ENCODE measurements at places on chromosomes 3 and 15. TPM values are rescaled to one million over a fixed set of nuclear protein-coding genes. Genes with fewer than 3 reads are reported as not detected.

GRCh38 chr3:123605789-123606234, 21.0 kb upstream of the HACD2 start:
- no peak for DNase-seq

NDUFAF3 gene
- total RNA-seq = 165 TPM

DNA sequence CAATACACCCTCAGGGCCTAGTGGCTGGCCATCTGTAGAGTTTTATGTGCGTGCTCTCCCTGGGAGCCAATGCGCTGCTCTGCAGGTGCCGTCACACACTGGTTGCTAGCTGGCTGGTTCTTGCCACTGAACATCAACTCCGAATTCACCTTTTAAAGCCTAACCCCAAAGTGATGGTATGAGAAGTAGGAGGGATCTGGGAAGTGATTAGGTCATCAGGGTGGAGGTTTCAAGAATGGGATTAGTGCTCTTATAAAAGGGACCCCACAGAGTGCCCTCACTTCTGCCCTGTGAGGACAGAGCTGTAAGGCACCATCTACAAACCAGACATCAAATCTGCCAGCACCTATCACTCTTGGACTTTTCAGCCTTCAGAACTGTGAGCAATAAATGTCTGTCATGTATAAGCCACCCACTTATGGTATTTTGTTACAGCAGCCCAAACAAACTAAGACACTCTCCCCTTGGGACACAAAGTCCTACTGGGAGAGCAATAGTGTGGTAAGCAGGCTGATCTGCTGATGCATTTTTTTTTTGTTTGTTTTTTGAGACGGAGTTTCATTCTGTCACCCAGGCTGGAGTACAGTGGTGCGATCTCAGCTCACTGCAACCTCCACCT, 20.3 kb downstream of the RGMA start:
- no peak for DNase-seq

EPM2AIP1 gene
- total RNA-seq = 17.9 TPM

SOX2 gene
- 0.32 TPM for total RNA-seq

- no peak for DNase-seq
These were observed 231.3 kb upstream of the KCNMB2 start for GRCh38 chr3:178304758-178305467.

DNA sequence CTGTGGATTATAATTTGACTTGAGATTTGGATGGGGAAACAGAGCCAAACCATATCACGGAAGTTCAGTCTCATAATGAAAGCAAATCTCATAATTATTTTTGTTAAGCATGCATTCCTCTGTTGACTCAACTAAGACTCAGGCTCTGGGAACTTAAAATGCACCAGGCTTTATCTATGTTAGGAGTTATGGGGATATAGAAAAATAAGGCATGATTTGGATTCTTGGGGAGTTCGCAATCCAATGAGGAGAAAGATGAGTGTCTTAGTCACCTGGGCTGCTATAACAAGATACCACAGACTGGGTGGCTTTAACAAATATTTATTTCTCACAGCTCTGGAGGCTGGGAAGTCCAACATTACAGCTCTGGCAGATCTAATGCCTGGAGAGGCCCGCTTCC, 89.4 kb upstream of the TJP1 start:
- DNase-seq = no peak

DNA sequence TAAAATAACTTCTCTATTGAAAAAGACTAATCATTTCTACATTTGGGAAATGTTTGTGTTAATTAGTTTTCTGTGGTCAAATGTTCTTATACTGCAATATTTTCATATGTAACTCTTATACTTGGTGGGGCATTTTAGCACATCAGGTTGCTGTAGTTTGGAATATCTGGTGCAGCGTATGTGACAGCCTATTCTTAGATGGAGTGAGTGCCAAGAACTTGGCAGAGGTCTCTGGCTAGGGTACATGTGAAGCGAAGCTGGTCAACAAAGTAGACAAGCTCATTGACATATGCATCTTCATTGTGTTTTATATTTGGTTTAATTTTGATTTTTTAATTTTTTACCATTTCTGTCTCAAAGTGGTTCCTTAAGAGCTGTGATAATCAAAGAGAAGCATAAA, 53.2 kb downstream of the CHAC1 start:
- DNase-seq = no peak

RBMS3 gene
- 25.3 TPM for total RNA-seq

RTP1 gene
- total RNA-seq = not detected

CDCP1 gene
- total RNA-seq = 0.38 TPM

DGKG gene
- 30.8 TPM for total RNA-seq

TF gene
- total RNA-seq = 5.6 TPM

DNA sequence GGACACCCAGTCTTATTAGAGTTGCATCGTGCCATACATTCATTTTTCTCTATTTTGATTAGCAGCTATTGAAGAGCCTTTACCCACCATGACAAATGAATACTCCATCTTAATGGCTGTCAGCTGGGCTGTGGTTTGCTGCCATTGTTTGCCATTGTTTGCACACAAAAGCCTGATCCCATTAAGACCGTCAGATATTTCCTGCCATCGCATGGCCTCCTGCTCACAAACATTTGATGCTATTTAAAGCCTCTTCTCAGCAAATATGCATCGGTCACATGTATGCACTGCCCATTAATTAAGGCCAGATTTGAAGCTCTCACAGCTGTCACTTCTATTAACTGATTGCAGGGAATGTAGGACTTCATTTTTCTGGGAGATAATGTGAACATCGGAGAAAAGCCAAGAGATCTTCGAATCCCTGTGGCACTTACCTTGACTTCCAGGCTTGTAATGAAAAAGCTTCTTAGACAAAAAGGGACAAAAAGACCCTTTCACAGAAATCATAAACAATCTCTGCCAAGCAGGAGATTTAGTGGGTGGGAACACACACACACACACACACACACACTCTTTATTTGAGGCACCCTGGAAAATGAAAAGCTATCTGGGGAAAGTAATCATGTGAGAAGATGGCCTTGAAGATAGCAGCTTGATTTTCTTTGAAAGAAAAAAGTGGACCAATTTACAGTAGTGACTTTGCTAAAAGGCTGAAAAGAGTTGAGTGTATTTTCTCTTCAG, 175.4 kb upstream of the NR2E3 start:
- no peak for DNase-seq

PCLAF gene
- total RNA-seq = 0.59 TPM

GRCh38 chr15:96457841-96458240, 127.3 kb downstream of the NR2F2 start:
- no peak for DNase-seq

DNA sequence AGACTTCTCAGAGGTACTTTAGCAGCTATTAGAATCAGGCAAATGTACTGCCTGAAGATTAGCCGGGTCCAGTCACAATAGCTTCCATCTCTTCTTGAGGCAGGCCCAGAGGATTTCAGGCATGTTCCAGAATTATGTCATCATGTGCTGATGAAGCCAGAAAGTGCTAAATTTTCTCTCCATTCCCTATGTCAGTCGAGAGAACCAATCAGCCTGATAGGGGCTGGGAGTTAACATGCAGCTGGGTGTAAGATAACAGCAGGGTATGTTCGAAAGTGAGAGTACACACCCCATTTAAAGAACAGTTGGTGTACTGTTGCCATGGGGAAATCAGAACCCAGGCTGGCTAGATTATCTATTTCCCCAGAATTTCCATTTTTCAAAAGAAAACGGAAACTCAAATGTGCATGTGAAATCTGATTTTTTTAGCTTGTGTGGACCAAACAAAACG, 48.7 kb downstream of the MYH15 start:
- no peak for DNase-seq

- no peak for DNase-seq
These were observed 1.8 kb downstream of the RBMS3 start for GRCh38 chr3:29282427-29283230.

DNA sequence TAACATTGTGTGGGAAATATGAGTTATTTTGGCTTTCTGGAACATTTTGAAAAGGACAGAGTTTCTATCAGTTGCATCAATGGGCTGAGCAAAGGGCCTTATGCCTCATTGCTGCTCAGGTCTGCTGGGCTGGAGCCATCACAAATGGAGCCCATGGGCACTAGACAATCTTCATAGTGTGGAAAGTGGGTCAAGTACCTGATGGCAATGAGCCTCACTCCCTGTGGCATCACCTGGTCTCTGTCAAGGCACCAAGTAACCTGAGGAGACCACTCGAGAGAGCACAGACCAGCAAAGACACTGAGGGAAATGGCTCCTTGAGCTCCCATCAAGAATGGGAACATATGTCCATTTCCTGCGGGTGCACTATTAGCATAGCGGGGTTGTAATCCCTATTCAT, 96.7 kb upstream of the PPP2R3A start:
- no peak for DNase-seq

DNA sequence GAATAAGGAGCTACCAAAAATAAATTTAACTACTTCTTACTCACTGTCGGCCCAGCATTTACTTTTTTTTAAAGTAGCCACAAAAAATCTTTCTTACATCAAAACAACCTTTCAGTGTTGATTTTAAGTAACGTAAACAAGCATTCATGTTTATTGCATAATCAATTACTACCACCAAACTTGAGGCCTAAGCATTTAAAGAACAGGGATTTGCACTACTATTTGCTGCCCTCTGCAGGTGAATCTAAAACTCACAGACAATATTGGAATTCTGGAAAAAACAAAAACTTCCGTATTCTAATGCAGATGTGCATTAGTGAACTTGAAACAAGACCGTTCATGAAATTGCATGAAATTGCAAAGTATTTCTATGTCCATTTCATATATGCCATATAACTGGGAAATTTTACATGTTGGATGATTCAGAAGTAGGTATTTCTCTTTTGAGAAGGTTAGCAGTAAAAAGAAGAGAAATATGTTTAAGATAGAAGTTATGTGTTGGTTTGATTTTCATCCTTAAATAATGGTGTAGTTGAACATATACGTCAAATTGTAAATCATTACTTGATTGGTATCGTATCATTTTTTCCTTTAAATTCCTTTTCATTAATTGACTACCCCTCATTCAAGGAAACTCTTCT, 55.6 kb downstream of the CGGBP1 start:
- no peak for DNase-seq

CADPS gene
- 11.3 TPM for total RNA-seq

DNA sequence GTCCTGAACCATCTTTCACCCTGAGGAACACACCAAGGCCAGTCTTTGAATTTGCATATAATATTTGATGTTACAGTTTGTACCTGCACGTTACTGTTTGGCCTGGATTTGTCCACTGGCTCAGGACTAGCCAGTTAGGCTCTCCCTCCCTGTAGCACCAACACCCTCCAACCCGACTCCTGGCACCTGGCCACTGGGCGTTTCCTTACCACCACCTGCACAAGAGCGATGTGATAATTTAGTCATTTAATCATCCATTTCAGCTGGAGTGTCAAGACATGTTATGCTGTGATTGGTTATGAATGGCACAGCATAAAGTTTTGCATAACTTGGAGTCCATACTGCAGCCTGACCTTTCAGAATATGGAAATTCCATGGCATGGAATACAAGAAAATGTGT, 242.4 kb downstream of the KCNMB2 start:
- no peak for DNase-seq
